ENCODE measurements at places on chromosomes 4 and X.

GRCh38 chrX:107849747-107850421 is 24.2 kb downstream of the MID2 start:
- no peak for DNase-seq

- no peak for DNase-seq
Observed at GRCh38 chr4:47798165-47798564, 39.7 kb downstream of the CORIN start.

- DNase-seq = no peak
Observed at GRCh38 chrX:78548012-78548411, 111.1 kb downstream of the RTL3 start.

- DNase-seq = no peak
Observed at GRCh38 chrX:96791559-96791958, 92.1 kb upstream of the RPA4 start.

GRCh38 chr4:182177166-182177565 is 66.0 kb upstream of the TENM3 start:
- no peak for DNase-seq

- DNase-seq = no peak
Observed at GRCh38 chrX:43949669-43950068, 23.5 kb downstream of the NDP start.

DNA sequence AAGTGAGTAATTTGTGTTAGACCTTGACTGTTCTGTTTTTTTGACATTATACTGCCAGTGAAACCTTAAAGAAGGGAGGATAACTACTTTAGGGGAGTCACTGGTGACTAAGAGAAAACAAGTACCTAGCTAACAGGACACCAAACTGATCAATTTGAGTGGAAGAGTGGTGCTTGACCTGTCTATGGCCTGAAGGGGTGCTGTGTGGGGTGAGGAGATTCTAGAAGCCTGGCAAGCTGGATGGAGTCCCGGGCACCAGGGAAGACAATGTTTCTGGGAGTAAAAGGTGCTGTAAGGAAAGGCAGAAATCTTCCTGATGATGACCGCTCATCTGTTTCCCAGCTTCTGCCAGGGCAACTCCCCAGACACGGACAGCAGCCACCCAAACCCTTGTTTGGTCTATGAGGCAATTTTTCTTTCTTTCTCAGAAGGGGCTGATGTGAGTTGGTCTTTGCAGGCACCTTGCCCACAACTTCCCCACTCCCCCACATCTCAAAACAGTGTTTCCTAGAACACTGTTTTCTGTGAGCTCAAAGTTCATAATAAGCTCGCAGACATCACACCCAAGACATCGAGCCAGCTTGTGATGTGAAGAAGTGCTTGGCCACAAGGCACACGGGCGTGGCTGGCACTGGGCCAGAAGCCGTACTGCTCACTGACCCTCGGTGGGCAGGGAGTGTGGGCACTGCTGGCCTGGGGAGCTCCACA is 4.6 kb downstream of the TXK start:
- no peak for DNase-seq

DNA sequence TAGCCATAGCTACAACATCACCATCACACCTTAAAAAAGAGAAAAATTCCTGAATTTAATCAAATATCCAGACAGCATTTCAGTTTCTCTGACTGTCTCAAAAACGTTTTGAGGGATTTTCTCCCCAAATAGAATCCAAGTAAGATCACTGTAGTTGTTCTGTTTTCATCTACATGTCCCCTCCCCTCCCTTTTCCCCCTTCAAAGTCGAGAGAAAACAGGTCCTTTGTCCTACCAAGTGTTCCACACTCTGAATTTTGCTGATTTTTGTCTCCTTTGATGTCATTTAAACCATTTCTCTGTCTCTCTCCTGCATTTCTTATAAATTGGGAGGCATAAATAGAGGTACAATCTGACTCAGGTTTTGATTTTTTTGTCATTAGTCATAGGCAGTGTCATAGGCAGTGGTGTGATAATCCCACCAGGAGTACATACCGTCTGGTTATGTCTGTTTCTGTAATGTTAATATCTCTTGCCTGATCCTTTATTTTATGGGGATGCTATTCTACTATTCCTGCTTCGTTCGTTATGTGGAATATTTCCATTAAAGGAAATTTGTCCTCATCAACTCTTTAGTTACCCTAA is 348.6 kb downstream of the PTTG2 start:
- DNase-seq = no peak

GRCh38 chr4:86870442-86871069 is 21.4 kb upstream of the SLC10A6 start:
- no peak for DNase-seq

DNA sequence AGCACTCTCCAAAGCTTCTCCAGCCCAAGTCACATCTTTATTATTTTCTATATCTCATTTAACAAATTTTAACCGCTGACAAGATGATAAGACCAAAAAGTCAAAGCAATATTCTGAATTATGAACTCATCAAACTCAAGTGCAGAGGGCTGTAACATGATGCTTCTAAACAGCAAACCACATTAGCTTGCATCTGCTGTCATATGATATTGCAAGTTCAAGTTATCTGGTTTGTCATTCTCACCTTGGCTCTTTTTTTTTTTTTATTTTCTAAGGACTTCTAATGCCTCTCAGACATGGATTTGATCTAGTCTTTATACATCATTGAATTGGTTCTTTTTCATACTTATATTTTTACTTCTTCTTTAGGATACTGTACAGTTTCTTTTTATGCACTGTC is 93.4 kb downstream of the SLC10A7 start:
- DNase-seq = no peak

DNA sequence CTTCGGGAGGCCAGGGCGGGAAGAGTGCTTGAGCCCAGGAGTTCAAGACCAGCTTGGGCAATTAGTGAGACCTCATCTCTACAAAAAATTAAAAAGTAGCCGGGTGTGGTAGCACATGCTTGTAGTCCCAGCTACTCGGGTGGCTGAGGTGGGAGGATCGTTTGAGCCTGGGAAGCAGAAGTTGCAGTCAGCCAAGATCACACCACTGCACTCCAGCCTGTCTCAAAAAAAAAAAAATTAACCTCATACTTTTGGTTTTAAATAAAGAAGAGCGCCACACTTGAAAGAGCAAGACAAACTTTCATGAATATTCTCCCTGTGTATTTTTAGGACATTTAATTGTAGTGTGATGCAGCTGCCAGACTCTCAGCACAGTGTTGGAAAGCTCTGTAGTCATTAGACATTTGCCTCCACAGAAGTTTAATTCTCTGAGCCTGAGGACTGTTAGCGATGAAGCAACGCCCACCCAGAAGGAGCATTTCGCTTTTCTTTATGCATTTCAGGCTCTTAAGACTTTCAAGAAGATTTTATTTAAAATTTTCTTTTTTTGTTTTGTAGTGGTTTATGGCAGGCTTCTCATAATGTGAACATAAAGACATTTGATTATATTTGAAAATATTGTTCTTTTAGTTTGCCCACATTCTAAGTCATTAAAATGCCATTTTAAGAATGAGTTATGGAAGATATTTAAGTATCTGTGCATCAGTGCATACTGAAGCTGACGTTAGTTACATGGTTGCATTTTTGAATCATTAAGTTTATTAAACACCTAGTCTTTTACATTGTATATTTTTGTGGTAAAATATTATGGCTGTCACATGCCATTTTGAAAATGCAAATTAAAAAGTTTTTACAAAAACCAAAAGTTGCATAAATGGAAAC is 45.8 kb downstream of the DCLK2 start:
- DNase-seq = no peak

DNA sequence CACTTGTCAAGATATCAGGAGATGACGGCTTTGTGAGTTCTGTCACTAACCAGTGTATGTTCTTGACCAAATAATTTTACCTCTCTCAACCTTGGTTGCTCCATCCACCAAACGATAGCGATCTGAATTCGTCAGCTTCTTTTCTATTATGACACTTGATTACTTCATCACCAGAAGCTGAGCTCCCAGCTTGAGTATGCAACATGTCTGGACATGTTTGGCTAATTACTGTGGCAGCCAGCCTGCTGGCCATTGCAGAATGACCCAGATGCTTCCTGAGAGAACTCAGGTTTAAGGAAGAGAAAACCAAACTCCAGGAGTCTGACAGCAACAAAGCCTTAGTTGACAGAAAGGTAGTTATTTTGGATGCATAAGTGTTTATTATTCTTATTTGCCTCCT is 46.4 kb upstream of the PARM1 start:
- no peak for DNase-seq

- DNase-seq = no peak
Observed at GRCh38 chrX:15524417-15524816, 23.8 kb downstream of the BMX start.

DNA sequence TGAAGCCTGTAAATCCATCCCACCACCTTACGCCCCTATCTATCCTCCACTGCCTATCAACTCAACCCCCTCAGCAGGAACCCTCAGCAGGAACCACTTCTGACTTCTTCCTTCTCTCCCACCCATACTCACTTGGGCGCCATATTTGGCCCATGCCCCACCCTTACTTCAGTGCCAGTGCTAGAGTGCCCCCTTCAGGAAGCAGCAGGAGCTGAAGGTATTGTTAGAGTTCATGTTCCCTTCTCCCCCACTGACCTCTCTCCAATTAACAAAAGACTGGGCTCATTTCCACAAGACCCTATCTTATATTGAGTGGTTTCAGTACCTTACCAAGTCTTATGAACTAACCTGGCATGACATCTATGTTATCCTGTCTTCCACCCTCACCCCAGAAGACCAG is 363.1 kb upstream of the SLIT2 start:
- DNase-seq = no peak
